ENCODE measurements at places on chromosomes 1 and 21.
A peak's percentile ranks its signal among the peaks of the same experiment; 100 is the strongest.

DNA sequence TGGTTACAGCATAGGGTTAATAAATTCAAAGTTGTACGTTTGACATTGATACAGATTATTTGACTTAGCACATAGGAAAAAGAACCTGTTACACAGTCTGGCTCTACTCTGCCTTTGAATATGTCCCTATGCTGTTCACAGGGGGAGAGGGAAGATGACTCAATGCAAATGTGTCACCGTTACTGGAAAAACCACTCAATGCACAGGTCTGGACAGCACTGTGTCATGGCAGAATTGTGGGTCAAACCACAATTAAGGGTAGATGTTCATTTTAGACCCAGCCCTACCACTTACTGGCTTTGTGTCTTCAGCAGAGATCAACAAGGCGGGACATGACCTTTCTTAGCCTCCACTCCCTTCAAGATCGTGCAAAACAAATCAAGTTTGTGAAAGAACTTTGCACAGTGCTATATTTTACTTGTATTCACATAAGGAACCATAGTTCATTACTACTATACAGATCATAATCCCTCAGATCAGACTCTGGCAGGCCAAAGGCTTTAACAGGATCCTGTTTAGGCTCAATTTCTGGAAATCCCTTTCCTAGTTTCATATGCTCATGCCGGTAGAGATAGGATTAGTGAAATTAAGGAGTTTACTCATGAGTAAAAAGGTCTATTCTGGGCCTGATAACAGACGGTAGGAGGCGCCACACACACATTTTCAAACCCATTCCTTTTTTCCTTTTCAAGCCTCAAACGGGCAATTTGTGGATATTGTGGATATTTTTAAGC is 22.1 kb downstream of the EIF2D start:
- DNase-seq = no peak

GRCh38 chr1:24600551-24600950 is 42.6 kb upstream of the SRRM1 start:
- DNase-seq = no peak

GRCh38 chr1:227661495-227661894 is 73.6 kb downstream of the JMJD4 start:
- DNase-seq = no peak

DNA sequence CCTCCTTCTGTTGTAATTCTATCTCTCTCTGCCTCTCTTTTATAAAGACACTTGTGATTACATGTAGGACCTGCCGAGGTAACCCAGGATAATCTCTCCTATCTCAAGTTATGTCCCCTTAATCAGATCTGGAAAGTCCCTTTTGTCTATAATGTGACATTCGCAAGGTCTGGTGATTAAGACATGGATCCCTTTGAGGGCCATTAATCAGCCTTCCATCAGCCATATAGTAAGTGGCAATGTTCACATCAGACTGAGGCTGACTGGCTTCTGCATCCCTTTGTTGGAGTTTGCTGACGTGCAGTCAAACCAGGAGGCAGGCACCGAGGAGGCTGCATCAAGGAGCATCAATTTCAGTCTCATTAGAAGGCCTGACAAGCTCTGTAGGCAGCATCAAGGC is 209.6 kb downstream of the BACH1 start:
- DNase-seq = no peak

- no peak for DNase-seq
These were observed 145.6 kb downstream of the FMN2 start for GRCh38 chr1:240237305-240237721.

GRCh38 chr1:54158071-54158470 is 5.3 kb upstream of the CDCP2 start:
- DNase-seq = no peak

DNA sequence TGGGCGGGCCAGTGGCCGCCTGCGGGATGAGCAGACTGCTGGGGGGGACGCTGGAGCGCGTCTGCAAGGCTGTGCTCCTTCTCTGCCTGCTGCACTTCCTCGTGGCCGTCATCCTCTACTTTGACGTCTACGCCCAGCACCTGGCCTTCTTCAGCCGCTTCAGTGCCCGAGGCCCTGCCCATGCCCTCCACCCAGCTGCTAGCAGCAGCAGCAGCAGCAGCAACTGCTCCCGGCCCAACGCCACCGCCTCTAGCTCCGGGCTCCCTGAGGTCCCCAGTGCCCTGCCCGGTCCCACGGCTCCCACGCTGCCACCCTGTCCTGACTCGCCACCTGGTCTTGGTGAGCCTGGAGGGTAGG is 2.1 kb downstream of the B4GALT2 start:
- DNase-seq = no peak

DNA sequence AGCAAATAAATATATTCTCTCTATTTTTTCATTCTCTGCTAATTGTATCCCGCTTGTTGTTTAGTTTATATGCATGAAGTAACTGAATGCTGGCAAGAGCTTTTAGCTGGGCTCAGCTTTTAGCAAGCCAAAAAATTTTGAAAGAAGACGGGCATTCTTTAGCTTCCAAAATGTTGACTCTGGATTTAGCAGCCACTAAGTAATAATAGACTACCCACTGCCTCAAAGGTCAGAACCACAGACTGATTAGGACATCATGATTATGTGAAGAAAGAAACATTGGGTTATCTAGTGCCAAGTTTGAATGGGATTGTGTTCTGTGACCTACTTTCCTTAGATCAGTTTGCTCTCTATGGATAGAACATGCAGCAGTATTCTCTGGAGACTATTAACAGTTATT is 80.3 kb upstream of the DPH5 start:
- DNase-seq = no peak

DNA sequence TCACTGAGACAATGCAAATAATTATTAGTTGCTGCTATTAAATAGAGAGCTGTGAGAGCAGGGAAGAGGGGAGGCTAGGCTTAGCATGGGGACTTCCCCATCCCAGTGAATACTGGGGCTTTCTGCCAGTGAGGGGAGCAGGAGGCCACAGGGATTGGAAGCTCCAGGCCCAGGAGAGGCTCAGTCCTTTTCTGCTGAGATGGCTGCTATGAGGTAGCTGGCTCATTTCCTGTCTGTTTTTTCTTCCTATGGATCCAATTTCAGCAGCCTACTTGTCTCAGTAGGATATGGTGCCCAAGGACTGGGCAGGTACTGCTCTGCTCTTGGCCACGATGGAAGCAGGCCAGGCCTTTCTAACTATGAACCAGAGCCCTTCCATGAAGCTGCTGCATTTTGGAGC is 10.0 kb downstream of the STMN1 start:
- DNase-seq = no peak

- no peak for DNase-seq
These were observed 8.1 kb upstream of the ACKR1 start for GRCh38 chr1:159196543-159196942.

DNA sequence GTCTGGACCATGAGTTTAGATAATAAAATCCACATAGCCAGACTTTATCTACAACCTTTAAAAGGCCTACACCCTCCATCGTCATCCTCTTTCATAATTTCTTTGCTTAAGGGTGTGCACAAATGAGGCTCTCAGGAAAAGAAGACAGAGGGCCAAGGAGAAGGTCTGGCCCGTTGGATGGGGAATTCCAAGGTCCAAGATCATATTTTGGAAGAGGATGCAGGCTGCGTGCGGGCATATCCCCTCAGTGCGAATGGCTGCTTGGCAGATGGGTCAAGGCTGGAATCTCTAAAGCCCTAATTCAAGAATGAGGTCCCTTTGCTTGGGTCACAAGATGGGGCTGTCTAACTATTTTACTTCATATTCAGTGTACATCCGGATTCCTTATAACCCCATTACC is 782.2 kb upstream of the NCAM2 start:
- DNase-seq = no peak

GRCh38 chr1:19086176-19086875 is 123.7 kb downstream of the UBR4 start:
- DNase-seq = no peak

- no peak for DNase-seq
These were observed 31.8 kb downstream of the UBE2U start for GRCh38 chr1:64235181-64235580.

DNA sequence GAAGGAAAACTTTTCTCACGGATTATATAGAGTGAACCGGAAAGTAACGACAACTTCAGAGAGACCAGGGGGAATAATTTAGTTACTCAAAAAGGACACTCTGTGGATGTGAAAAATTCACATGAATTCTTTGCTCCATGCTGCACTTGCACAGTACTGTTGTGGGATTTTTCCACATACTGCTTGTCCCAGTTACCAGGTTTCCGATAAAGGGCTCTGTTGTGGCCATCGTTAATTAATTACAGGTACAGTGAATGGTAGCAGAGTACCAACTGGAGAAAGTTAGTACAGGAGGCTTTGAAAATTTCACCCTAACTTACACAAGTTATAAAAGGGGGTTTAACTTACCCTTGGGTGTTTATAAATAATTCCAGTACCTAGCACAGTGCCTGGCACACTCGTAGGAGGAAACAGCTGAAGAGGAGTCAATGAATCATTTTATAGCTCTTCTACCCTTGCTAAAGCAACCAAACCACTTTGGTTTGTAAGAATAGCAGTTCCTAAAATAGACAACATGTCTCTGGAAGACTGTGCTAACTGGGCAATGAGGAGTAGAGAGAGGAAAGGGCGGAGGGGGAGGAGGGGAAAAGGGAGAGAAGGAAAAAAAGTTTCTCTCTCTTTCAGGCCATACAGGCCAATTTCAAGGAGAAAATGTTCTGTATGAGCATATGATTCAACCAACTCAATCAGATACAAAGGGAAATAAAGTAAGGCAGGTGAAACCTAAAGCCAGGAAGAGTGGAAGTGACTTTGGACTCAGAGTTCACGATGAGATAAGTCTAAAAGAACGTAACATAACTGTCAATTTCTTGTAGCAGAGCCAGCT is 98.3 kb upstream of the MAGI3 start:
- no peak for DNase-seq

GRCh38 chr1:87200875-87201638 is 127.6 kb upstream of the LMO4 start:
- DNase-seq = peak; percentile 16

GRCh38 chr1:4532656-4533055 is 121.8 kb upstream of the AJAP1 start:
- no peak for DNase-seq

GRCh38 chr1:104028416-104029035 is 278.8 kb downstream of the AMY1C start:
- DNase-seq = peak; percentile 2

- no peak for DNase-seq
These were observed 143.6 kb upstream of the BACE2 start for GRCh38 chr21:41024341-41024740.

DNA sequence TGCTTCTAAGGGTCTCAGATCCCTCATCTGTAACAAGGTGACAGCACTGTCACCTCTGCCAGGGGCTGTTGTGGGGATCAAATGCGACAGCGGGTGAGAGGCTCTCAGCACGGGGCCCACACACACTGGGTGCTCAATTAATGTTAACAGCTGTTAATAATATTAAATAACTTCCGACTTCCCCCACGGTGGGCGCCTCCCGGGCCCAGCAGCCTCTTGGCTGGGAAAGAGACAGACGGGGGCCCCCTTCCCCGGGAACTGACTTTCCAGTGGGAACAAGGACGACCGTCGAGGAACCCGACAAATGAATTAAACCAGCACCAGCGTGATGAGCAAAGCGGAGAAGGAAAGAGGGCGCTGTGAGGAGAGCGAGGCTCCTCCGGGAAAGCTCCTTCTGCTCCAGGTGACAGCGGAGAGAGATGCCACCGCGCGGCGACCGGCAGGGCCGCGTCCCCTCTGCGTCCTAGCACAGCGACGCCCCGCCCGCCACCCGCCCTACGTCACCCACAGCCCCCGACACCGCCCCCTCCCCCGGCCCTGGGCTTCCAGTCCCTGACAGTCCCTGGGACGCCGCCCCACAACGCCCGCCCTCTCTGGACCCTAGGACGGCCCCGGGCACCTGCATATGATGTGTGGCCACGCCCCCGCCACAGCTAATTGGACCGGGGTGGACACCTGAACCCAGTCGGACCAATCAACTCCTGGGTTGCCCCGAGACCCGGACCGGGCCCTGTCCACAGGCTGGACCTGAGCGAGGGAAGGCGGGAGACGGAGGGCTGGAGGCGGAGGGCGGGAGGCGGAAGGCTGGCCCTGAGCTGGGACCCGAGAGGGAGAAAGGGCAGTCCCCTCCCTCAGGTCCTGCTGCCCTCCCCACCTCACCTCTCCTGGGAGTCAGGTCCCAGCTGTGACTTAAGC is 38.2 kb downstream of the MATN1 start:
- no peak for DNase-seq

GRCh38 chr1:48977273-48977672 is 200.6 kb upstream of the BEND5 start:
- DNase-seq = no peak

DNA sequence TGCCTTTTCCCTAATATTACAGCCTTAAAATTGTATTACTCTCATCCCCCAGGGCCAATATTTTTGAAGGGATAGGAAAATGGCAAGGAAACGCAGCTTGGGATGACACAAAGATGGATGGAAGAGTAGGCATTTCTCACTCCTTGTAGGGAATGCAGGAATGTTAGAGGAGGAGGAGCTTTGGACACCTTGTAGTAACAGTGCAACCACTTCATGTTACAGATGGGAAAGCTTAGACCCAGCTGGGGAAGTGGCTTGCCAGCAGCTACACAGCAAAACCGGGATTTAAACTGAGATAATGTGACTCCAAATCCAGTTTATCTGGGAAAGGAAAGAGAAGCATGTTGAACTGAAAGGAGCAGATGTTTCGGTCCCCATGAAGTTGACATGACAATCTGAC is 473.7 kb upstream of the DAB1 start:
- DNase-seq = no peak

DNA sequence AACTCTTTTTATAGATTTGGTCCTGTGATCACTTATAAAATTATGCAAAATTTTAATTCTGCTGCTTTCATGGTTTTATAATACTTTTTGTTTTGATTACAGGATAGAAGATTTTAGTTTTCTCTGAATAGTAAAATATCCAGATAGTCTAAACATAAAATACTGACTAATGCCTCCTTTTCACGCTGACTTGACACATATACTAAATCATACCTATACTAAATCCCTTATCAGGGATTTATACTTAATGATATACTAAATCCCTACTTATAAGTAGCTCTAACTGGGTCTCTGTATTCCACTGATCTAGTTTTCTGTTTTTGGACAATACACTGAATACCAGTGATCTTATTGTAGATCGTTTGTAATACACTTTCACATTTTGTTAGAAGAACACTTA is 128.0 kb downstream of the USP25 start:
- no peak for DNase-seq

GRCh38 chr1:163981500-163982030 is 577.4 kb upstream of the PBX1 start:
- peak; percentile 45 for DNase-seq
